Testis (tissue), 5 donors: ENCODE measurements at places on chromosomes 11 and 22. TPM values are rescaled to one million over a fixed set of nuclear protein-coding genes. Genes with fewer than 3 reads are reported as not detected.

DNA sequence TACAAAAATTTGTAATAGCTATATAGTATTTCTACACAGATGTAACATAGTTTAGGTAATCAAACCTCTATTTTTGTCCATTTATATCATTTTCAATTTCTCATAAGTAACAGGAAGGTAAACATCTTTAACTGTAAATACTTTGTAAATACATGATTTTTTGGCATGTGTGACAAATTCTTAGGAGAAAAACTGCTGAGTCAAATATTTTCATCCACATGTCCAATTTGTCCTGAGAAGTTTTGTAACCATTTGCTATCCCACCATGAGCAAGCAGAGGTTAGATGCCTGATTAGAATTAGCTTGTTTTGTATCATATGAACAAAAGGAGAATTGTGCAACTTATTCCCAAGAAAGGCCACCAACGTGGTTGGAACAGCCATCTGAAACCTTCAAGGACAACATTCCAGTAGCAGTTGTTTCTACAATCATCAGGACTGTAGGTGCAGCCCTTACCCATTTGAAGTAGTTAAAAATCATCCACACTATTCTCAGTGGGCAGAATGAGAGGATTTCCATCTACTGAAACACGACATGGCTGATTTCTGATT, 139.6 kb upstream of the MPPED2 start:
- DNase-seq = peak; percentile 79

GNG3 gene
- polyA plus RNA-seq = 11.1 TPM

DNA sequence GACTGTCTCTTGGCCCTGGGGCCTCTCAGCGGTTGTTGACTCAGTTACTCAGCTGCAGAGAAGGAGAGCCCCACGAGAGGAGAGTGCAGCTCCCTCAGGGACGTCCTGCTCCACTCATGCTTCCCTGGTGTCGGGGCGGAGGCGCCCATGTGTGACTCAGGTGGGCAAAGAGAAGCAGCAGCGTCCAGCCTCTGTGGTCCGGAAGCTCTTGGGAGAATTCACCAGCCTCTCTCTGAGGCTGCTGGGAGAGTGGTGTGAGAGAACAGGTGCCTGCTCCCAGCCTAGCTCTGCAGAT, 25.7 kb downstream of the GLB1L2 start:
- DNase-seq = no peak

LDHAL6A gene
- 13.0 TPM for polyA plus RNA-seq

- no peak for DNase-seq
Measured at GRCh38 chr22:19630614-19631013, 83.7 kb upstream of the SEPTIN5 start.

- DNase-seq = peak; percentile 28
Measured at GRCh38 chr11:117232911-117233409, 489 bp downstream of the RNF214 start.

DNA sequence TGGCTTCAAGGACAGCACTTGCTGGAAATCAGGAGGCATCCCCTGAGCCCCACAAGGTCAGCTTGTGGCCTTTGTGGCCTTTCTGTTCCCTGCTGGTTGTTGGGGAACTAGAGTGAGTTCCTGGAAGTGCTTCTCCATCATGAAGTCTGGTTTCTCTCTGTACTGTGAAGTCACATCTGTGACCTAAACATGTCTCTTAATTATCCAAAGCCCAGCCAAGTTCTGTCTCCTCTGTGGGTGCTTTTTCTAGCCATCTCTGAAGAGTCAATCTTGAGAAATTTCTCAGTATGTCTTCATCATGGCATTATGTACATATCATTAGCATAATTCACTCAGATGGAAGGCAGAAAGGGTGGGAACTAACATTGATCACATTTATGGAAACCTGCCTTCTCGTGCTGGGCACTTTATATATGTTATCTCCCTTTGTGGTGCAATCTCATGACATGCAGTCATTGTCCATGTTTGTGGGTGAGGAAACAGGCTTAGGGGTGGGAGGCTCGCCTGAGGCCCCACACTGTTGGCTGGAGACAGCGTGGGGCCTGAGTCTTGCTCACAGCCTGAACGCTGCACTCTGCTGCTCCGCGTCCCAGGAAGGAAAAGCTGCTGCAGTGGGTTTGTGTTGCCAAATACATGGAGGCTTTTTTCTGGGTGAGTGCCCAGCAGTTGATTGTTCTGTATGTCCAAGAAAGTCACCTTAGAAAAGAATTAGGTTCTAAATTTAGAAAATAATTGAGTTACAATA, 24.6 kb downstream of the IGHMBP2 start:
- DNase-seq = no peak

CCDC188 gene
- 46.5 TPM for polyA plus RNA-seq

DNA sequence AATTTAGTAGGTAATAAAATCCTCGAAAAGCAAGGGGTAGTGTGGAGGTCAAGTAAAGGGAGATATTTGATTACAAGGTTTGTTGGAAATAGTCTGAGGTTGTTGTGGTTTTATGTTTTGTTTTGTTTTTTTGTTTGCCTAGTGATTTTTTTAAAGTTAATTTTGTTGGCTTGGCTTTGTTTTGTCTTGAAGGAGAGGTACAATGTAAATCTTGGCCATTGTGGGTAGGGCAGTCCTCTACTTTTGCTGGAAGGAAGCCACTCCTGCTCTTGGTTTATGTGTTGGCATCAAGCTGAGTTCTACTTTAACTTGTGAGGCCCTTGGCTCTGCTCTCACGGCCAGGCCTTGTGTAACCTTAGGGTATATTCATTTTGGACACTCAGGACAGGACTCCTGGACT, 3.2 kb downstream of the AMOTL1 start:
- no peak for DNase-seq

OR52I1 gene
- not detected for polyA plus RNA-seq

DNA sequence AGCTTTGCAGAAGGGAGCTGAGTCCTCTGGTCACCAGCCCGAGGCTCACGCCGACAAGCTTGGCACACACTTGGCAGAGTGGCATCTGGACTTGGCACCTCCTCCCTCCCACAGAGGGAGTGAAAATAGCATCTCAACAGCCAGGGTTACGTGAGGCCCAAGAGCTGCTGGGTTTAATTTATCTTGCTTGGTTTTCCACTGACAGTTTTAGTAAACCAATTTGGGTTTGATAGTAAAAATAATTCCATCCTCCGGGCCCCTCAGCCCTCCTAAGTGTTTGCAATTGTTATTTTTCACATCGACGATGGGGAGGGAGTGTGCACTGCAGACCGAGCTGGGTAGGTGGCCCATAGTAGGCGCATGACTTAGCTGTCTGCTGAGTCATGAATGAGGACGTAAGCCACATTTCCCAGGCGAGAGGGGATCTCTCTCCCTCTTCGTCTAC, 107.6 kb upstream of the ASPHD2 start:
- peak; percentile 17 for DNase-seq

GRCh38 chr11:61828629-61829407, 718 bp downstream of the FADS2 start:
- peak; percentile 75 for DNase-seq

DNA sequence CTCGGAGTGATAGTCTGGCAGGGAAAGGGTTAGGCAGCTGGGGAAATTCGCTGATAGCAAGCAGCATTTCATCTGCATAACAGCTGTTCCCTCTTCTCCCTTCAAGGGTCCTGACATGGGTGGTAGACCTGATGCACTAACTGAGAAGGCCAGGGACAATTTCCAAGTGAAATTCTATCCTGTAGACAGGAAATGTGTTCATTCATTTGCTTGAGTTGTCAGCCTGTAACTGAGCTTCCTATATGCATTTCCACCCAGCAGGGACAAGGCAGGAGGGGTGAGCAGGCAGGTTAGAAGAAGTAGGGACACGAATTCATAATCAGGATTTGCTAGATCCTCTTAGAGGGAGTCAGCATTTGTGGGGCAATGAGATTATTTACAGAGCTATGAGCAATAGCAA, 154.3 kb upstream of the NCAM1 start:
- DNase-seq = no peak

ARHGEF17 gene
- polyA plus RNA-seq = 29.4 TPM

FAM83F gene
- 57.7 TPM for polyA plus RNA-seq

- no peak for DNase-seq
Measured at GRCh38 chr11:35403765-35404387, 15.5 kb downstream of the SLC1A2 start.

DNA sequence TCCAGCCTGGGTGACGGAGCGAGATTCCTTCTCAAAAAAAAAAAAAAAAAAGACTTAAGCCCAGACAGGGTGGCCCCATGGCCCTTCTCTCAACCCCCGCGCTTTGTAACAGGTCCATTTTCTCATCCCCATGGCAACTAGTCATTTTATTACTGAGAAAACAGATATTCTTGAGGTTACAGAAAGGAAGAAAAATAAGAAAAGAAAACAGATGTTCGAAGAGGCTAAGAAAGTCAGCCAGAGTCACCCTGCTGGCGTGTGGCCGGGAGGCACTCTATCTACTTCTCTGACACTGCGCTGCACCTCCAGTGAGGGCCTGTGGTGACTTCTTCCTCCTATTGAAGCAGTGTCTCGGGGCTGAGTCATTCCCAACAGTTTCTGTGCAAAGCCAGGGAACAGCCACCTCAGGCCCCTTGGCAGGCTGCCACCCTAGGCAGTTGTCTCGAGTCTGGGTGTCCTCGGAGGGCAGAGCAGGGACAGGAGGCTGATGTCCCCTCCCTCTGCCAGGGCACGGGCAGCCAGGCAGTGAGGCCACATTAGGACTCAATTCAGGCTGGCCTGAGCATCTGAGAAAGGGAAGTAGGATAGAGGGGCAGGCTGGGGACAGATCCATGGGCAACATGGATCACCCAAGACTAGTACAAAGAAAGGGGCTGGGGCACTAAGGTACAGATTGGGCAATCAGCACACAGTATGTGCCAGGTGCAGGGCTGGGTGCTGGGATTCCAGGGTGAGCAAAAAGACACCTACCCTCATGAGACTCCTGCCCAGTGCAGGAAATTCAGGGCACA, 16.4 kb upstream of the SYVN1 start:
- DNase-seq = peak; percentile 82

- DNase-seq = peak; percentile 80
Measured at GRCh38 chr11:61776561-61777075, 15.8 kb downstream of the TMEM258 start.

NXPE4 gene
- not detected for polyA plus RNA-seq

FAM227A gene
- polyA plus RNA-seq = 18.0 TPM
